ENCODE measurements at places on chromosomes 7 and 10.

GRCh38 chr10:127762925-127763324, 25.9 kb downstream of the FOXI2 start:
- no peak for DNase-seq

- no peak for DNase-seq
Observed at GRCh38 chr7:65397730-65398142, 24.1 kb downstream of the ZNF92 start.

DNA sequence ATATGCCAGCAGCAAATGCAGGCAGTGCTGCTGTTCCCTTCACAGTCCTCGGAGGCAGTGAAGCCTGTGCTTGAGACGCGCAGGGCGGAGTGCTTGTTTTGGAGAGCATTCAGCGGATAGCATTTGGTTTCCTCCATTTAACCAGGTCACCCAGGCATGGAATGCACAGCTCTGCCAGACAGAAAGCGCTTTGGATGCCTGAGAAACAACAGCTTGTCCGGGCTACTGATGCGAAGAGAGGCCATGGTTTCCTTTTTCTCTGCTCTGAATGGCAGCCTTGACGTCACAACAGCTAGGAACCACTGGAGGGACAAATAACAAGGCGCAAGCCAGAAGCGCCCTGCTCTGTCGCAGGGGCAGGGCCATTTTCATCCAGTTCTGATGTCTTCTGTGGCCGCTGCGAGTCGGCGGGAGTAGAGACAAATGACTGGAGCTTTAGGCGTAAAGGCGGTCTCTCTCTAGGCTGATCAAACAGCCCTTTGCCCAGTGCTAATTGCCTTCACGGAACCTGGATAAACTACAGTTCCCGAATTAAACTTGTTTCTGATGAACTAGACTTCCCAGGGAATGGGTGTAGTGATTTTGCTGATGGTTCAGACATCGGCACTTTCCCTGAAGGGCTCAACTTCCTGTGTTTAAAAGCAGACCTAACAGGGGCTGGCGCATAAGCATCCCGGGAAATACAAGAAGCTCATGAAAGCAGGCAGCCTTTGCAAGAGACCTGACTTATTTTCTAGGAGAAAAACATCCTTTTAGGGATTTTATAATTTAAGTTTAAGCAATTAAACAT, 187.6 kb upstream of the KLF14 start:
- DNase-seq: no peak

- no peak for DNase-seq
Observed at GRCh38 chr7:84471576-84471975, 277.0 kb upstream of the SEMA3A start.

- no peak for DNase-seq
Observed at GRCh38 chr7:22658031-22658430, 69.0 kb upstream of the IL6 start.

- no peak for DNase-seq
Observed at GRCh38 chr7:107170051-107170915, 1.5 kb downstream of the HBP1 start.

GRCh38 chr7:116509982-116510579, 10.5 kb downstream of the CAV2 start:
- DNase-seq: no peak

GRCh38 chr10:111221682-111222480, 145.1 kb downstream of the ADRA2A start:
- no peak for DNase-seq

- no peak for DNase-seq
Observed at GRCh38 chr7:148561099-148561498, 29.5 kb upstream of the C7orf33 start.
